Stimulated activated CD4-positive, alpha-beta T cell treated with anti-CD3 and anti-CD28 coated beads, Interleukin-2, amount 100 ng/mL, for 24 hours (primary cell): ENCODE measurements at places on chromosomes 1 and 21.
A peak's percentile ranks its signal among the peaks of the same experiment; 100 is the strongest.

DNA sequence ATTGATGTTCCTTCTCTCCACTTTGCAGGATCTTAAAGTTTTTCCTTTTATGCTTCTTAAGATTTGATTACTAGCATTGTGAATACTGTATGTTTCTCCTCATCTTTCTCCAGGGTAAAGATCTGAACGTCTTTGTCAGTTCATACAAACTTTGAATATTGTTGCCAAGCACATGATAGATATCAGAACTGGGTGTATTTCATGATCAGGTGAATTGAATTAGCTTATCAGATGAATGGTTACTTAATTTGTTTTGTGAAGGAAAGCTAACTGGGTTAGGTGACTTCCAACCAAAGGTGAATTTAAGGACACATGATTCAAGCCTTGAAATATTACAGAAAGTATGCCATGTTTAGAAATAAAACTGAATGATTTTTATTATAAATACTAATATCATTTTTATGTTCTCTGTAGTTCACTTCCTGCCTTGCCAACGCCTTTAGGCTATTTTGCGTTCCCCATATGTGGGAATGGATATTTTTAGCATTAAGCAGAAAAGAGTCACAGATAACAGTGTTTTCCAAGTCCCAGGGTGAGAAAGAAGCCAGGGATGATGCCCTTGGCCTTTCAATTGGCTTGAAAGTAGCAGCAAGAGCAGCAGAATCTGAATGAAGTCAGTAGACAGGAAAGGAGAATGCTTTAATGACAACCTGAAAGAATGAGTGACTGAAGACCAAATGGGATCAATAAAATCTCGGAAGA is 752.1 kb downstream of the NCAM2 start:
- no peak for DNase-seq

DNA sequence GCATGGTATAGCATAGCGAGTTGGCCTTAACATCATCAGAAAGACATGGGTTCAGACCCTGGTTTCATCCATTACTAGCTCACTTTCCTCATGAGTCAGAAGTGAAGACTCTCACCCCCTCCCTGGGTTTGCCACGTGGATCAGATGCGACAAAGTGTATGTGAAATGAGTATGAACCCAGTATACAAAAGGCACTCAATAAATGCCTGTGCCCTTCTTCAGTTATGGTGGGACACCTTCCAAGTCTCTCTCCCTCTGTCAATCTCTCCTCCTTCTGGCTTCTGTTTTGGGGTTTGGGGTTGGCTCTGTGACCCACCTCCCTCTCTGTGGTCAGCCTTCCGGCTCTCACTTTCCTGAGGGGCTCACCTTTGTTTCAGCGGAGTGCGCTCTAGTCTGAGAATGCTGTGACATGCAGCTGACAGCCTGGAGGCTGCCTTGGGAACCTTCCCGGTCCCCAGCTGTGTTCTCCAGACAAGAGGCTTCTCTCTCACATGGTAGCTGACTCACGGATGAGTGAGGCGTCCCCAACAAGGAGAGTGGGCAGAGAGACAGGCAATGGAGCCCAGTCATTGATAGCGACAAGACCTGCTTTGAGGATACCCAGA is 155.0 kb upstream of the EDN2 start:
- peak; percentile 66 for DNase-seq

- no peak for DNase-seq
These were observed 28.3 kb downstream of the DEGS1 start for GRCh38 chr1:224211206-224211962.

- no peak for DNase-seq
These were observed 33.5 kb upstream of the IL19 start for GRCh38 chr1:206736878-206737728.

DNA sequence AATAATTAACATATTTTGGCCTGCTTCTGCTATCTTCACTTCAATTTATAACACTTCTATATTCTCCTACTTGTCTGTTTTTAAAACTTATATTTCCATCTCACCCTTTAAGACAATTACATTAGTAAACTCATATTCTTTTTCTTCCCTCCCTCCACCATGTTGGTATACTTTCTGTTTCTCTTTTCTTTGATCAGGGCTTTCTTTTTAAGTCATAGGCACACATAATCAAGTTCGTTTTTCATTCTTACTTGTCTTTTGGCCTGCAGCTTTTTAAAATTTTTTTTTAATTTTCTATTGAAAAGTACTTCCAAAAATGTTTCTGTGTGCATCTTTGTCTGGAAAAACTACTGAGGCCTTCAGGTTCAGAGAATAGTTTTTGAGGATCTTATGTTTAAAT is 2.3 kb downstream of the PYHIN1 start:
- DNase-seq, result no peak

- no peak for DNase-seq
These were observed 6.3 kb downstream of the AP4B1 start for GRCh38 chr1:113898241-113898814.

DNA sequence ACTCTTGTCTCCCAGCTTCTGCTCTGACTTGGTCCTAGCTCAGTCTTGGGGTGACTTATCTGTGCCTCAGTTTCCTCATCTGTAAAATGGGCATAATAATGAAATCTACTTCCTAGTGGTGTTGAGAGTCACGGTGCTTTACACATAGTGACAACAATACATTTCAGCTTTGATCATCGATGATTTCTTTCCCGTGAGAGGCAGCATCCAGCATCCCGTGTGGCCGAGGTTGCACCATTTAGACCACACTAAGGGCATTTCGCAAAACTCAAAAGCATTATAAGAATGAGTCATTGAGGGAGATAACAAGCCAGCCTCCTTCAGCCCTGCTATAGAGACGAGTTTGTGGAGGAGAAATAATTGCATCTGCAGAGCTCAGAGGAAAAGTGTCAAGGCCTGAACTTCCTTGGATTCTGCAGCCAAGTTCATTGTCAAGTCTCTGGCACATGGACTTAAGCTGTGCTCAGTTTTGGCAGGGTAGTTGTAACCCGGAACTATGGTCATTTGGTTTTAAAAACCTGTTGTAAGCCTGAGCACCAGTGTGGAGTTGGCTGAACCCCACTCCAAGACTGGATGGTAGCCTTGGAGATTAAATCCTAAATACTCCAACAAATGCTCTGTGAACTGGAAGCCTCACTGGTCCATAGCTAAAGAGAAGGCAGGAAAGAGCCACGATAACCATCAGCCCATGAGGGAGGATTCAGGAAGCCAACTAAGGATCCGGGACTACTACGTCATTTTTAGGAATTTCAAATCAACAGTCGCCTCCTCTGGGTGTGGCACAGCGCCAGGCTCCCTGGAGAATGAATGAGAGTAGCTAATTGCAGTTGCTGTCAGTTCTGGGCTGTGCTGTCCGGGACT is 64.2 kb downstream of the TCP10L start:
- no peak for DNase-seq

- no peak for DNase-seq
These were observed 160.2 kb downstream of the TOMM20 start for GRCh38 chr1:234968451-234968850.

DNA sequence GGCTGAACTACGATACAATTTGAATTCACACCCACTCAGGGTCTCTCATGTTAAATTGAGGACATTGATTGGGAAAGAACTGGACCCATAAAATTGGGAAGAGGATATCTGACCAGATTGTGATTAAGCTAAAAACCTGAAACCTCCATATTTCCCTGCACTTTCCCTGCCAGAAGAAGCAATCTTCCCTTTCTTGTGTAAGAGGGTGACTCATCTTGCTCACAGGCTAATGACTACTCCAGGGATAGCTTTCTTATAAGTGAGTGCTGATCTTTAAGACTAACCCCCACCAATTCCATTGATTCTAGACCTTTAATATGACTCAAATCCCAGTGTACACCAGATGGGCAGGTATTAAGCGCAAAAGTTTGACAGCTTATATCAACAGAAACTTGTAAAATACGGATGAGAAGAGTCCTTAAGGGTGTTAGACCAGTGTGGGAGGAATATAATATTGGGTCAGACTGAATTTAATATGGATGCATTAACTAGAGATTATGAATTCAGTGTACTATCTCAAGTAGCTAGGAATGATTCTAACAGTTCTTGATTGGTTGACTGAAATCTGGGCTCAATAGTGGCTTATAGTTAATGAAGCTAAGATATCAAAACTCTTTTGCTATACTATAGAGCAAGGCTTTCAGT is 12.1 kb upstream of the SGIP1 start:
- DNase-seq, result no peak

GRCh38 chr1:158078569-158079080 is 85.2 kb downstream of the KIRREL1 start:
- no peak for DNase-seq

- DNase-seq, result peak; percentile 51
These were observed 4.0 kb upstream of the PEX10 start for GRCh38 chr1:2416403-2416802.

DNA sequence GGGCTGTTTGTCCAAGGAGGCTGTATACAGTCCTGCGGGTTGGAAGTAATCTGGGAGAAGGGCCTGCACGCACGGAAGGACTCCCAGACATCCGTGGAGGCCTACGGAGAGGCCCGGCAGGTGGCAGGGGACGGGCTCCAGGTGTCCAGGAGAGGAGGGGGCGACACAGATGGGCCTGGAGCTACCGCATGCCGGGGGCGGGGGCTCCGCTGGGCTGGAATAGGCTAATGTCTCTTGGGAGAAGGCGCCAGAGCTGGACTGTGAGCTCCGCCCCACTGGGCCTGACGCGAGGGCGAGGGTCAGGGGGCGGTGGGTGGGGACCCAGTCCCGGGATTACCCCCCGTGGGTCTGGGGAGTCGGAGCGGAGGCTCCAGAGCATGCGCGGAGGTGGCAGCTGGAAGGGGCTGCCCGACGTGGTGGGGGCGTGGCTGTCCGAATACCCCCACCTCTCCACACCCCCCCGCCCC is 659 bp downstream of the AGO1 start:
- DNase-seq, result peak; percentile 66

DNA sequence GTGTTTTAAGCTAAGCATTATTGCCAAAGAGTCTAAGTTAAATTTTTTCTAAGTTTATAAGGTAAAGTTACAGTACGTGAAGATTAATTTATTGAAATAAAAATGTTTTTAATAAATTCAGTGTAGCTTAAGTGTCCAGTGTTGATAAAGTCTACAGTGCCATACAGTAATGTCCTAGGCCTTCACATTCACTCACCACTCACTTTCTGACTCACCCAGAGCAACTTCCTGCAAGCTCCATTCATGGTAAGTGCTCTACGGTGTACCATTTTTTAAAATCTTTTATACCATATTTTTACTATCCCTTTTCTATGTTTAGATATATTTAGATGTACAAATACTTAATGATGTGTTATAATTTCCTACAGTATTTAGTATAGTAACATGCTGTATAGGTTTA is 173.2 kb downstream of the CACNA1E start:
- no peak for DNase-seq

GRCh38 chr1:16607433-16607851 is 5.9 kb downstream of the NBPF1 start:
- DNase-seq, result no peak

GRCh38 chr1:211518330-211519289 is 26.6 kb upstream of the RD3 start:
- no peak for DNase-seq

DNA sequence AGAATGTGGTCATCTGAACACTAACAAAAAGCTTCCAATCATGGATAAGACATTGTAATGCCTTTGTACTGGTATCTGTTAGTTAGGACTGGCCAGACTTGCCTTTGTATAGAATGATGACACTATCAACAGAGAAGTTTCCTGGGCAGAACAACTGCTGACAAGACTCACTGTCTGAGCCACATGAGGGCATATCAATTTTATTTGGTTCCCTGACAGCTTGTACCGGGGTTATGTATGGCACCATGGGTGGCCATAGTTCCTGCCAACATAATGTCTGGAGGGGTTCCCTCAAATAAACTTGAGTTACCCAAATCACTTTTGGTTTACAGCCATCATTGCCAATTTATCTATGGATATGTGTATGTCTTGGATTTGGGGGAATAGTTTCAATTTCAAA is 13.6 kb upstream of the H3-3A start:
- no peak for DNase-seq

DNA sequence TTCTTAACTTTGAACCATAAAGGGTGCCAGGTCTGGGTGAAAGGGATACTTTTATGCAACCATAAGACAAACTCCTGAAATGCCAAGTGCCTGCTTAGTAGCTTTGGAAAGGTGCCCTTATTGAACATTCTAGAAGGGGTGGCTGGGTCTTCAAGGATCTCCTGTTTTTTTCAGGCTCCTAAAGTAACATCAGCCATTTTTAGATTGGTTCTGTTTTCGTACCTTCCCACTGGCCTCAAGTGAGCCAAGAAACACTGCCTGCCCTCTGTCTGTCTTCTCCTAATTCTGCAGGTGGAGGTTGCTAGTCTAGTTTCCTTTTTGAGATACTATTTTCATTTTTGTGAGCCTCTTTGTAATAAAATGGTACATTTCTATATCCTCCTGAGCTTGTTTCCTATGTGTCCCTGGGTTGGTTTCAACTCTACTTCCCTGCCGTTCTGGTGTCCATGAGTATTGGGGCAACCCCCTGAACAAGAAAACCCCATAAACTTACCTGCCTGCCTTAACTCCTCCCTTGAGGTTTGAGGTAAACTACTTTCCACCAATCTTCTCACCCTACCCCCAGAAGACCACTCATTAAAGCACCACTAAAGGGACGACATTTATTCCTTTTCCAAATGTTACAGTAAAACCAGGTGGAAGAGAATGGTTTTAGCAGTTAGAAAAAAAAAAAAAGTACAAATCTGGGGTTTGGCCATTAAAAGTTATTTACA is 2.6 kb downstream of the MARCKSL1 start:
- DNase-seq, result no peak

- no peak for DNase-seq
These were observed 109.6 kb downstream of the PLPP3 start for GRCh38 chr1:56469640-56470371.

DNA sequence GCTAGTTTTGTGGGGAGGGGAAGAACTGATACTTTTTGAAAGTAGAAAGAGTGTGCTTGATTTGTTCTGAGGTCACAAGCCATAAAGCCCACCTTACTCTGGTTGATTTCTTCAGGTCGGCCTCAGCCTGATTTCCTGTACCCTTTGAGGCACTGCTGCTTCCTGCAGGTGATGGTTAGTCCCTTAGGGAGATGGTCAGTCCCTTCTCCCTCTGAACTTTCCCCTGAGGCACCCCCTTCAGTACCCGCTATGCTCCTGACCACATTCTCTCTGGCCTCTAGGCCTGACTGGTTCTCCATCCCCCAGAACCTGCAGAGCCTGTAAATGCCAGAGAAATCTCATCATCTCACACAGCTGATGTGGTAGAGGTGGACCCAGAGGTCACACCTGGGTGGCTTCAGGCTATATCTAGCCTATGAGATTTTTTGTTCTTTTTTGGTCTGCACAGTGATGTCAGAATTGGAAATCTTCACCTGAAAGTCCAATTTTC is 15.0 kb upstream of the ID3 start:
- DNase-seq, result no peak

- no peak for DNase-seq
These were observed 29.1 kb downstream of the PLPP3 start for GRCh38 chr1:56550138-56550858.

- no peak for DNase-seq
These were observed 42.8 kb downstream of the SMG7 start for GRCh38 chr1:183515002-183515689.

DNA sequence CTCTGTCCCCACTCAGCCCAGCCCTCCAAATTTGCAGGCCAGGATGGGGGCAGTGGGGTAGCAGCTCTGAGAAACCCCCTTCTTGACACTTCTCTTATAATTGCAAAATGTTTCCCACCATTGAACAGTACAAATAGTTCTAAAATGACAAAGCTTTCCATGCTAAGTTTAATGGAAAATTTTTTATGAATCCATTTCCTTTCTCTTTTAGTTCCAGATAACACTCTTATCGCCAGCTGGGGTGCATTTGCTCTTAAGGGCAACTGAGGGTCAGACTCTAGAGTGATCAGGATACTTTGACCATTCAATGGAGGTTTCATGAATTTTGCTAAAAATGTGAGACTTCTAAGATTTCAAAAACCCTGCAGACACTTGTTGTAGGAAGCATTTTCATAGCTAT is 29.9 kb downstream of the PIK3C2B start:
- DNase-seq, result no peak
